Right lobe of liver (tissue), 6 donors: ENCODE measurements at places on chromosomes 11 and 22.
A peak's percentile ranks its signal among the peaks of the same experiment; 100 is the strongest.

- no peak for DNase-seq
These were observed 39.7 kb downstream of the DEUP1 start for GRCh38 chr11:93370260-93370659.

DNA sequence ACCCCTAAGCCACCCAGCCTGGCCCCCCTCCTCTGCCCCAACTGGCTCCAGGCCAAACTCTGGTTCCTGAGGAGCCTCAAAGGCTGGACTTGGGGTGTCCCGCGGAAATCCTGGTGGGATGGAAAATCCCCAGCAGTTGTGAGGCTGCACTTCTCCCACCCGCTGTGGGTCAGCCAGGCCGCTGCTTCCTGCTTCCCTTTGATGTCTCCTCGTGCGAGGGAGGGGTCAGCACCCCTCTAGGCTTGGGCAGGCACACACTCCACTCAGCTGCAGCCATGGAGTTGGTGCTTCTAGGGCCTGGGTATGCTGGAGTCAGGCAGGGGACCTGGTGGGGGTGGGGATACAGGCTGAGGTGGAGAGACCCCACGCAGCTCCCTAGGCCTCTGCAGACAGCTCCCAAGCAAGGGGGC is 12.0 kb downstream of the KCNQ1OT1 start:
- DNase-seq = peak; percentile 58

DNA sequence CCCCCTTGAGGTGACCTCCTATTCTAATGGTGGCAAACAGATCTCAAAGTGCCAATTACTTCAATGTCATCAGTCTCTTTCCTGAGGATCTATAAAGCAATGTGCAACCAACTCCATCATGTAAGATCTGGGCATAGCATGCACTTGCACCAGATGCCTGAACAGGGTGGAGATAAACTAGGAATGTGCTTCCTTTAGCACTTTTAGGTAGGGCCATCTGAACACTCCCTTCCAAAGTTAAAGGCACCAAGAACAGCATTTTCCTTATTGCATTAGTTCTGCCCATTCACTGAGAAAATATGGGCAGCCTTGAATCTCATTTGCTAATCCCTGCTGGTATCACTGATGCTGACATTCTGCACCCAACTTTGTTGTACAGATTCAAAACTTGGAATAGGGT is 112.0 kb downstream of the SGSM3 start:
- DNase-seq = no peak

DNA sequence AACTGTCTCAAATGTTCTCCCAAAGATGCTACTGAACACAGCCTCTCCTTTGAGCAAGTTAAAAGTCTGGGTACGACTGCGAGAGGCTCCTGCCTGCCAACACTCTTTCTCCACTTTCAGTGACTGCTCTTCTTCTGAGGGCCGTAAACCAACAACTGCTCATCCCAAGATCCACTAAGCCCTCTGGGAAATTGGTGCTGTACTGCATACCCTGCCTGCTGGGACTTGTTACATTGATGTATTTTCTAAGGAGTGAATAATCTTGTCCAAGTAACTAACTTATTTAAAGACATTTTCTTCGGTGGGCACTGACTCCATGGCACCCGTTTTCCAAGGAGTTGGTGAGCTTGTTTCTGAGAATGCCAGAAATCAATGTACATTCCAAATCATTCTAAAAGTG is 87.2 kb downstream of the ZNF280B start:
- DNase-seq = no peak

DNA sequence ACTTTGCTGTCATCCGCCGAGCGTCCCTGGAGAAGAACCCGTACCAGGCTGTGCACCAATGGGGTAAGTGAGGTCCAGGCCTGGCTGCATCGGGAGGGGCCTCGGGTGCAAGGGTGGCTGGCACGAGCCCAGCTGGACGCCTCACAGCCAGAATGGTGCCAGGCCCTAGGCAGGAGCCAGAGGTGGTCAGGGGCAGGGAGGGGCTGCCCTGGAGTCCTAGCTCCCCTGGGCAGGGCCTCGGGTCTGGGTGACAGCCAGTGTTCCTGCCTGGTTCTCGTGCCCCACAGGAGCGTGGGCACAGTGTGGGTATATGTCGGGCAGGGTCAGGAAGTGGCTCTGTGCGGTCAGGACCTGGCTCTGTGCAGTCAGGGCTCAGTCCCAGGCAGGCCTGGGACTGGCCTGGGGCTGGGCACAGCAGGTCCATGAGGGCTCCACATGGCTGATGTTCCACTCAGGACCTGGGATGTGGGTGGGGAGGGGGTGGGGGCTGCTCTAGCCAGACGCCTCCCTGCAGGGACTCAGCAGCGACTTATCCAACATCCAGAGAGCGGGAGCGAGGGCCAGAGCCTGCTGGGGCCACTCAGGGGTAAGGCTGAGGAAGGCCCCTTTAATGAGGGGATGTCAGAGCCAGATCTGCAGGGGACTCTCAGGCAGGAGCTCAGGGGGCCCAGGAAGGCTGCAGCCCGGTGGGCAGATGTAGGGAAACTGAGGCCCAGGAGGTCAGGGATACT is 1.2 kb downstream of the TSPAN32 start:
- peak; percentile 60 for DNase-seq

- no peak for DNase-seq
These were observed 72.1 kb upstream of the YWHAH start for GRCh38 chr22:31872209-31872608.

DNA sequence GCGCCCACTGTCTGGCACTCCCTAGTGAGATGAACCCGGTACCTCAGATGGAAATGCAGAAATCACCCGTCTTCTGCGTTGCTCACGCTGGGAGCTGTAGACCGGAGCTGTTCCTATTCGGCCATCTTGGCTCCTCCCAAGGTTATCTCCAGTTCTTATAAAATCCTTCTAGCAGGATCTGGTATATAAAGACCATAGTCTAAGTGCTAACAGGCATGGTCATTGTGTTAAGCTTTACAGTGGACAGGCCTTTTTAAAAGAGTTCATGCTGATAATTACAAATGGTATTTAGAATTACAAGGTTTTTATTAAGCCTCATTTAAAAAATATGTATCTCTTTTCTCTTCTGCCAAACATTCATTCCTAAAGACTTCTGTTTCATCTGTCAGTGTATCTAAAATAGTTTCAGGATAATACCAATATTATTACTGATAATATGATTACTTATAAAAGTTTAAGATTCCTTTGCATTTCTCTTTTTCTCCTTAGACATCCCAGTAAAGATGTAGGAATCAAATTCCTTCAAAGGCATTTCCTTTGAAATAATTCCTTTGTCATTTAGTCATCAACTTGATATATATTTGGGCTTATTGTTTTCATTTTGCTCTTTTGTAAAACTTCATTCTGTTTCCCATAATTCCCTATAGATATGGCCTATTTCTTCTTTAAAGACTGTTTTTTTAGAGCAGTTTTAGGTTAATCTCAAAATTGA is 20.7 kb downstream of the DDX10 start:
- no peak for DNase-seq

DNA sequence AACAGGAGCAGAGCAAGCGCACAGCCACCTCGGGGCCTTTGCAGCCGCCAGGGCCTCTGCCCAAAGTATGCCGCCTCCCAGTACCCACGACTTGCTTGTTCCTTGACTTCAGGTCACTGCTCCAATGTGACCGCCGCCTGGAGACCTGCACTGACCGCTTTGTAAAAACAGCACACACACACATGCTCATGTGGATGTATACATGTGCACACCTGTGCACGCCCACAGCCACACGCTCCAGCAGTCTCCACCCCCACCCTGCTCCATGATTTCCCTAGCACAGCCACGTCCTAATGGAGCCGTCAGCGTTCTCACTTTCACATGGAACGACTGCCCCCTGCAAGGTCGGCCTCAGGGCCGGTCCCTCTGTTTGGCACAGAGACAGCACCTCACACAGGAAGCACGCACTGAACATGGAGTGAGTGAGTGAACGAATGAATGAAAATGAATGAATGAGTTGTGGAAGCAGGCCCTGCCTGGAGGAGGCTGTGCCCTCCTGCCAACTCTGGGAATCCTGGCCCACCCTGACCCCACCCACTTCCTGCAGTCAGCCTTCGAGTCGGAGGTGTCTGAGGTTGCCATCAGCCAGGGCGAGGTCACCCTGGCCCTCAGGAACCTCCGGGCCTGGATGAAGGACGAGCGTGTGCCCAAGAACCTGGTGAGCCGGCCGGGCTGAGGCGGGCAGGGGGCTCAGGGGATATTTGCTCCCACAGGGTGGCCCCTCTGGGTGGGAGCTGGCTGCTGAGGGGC is 8.0 kb downstream of the ALDH3B1 start:
- DNase-seq = no peak

DNA sequence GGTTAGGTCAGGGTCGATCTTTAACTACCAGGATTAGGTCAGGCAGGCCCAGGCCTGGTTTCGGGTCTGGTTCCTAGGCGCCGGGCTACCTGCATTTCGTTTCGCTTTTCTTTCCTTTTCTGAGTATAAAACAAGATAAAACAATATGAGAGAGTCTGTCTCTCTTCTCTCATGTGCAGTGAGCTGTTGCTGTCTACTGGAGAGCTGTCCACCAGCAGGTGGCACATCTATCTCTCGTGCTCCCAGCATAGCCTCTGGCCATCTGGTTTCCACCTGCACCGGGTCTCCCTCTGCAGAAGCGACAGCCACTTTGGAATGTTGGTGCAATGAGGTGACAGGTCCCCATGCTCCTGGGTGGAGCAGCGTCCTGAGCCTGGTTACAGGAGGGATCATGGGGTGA is 27.6 kb downstream of the RIBC2 start:
- DNase-seq = peak; percentile 50

DNA sequence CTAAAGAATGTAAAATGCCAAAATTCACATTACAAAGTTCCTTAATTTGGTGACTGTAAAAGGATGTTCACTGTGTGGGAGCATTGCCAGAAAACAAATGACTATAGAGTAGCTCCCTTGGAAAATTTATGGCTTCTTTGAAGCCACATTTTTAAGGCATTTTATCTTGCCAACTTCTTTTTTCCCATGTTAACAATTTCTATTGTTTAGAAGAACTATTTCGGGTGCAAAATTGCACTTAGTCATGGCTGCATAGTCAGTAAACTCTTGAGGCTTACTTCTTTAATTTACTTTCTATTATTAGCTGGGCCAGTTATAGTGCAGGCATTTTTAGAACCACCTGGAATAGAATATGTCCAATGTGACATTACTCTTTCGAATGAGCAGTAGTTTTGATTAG is 515.3 kb downstream of the JRKL start:
- DNase-seq = no peak

GRCh38 chr11:79467761-79468160 is 26.9 kb upstream of the TENM4 start:
- no peak for DNase-seq

GRCh38 chr11:88508759-88509581 is 171.4 kb upstream of the CTSC start:
- peak; percentile 52 for DNase-seq

DNA sequence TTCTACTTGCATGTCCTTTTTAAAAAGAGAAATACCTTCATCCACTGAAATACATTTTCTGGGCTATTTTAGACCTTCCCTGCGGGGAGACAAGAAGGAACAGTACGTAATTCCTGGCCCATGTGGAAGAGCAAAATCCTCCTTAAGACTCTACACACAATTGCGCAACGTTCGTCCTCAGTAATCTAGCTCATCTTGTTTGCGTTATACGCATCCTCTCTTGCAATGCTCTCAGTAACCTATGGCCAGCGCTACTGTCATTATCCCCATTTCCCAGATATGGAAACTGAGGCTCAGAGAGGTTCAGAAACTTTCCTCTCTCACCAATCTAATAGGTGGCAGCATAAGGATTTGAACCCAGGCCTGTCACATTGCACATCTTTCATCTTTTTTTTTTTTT is 54.6 kb downstream of the RPUSD4 start:
- no peak for DNase-seq

DNA sequence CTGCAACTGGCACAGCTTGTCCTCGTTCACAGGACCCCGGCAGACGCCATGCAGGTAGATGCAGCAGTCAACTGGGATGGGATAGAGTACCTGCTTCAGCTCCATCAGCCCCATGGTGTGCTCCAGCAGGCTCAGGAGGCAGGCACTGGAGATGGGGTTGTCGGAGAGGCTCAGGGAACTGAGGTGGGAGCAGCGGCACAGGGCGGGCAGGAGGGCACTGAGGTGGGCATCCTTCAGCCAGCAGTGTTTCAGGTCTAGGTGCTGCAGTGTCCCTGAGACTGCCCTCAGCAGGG is 8.7 kb upstream of the TOP3B start:
- DNase-seq = no peak

GRCh38 chr22:27790376-27791158 is 11.0 kb downstream of the MN1 start:
- DNase-seq = no peak

- no peak for DNase-seq
These were observed 24.0 kb downstream of the SERHL2 start for GRCh38 chr22:42577623-42578240.

DNA sequence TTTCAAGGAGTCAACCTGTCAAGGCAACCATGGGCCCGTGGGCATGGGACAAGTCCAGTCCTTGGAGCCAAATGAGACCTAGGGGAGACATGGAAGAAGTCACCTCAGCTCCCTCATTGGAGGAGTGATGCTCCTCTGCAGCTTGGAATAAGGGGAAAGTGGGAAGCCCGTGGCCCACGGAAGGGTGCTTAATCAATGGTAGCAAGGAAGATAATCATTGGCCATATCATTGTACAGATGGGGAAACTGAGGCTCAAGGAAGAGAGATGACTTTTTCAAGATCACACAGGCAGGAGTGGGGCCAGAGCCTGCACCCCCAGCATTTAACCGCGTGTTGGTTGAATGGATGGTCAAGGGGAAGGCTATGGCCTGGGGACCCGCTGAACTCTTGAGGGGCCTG is 133.0 kb downstream of the OSBP2 start:
- DNase-seq = no peak

DNA sequence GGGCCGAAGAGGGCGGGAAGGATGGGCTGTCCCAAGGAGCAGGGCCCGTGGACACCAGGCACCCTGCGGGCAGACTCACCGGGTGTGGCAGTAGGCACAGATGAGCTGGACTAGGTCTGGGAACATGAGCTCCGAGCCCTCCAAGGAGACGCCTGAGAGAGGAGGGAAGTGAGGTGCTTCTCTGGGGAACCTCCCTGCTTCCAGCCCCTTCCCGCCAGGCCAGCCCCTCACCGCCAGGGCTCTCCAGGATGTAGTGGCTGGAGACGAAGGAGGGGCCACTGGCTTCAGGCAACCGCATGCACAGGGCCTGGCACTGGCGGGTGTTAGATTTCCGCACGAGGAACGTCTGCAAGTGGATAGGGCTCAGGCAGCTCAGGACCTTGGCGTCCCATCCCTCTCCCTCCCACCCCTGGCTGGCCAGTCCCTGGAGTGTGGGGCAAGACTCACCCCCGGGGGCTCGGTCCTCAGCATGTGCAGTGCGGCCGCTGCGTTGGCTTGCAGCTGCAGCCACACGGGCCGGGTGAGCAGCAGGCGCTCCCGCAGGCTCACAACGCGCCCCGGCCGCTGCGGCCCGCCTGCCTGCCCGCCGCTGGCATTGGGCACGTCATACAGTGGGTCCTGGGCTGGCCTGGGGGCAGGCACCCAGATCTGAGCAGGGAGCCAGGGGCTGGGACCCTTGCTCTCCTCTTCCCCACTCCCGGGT is 552 bp downstream of the RIN1 start:
- DNase-seq = no peak

DNA sequence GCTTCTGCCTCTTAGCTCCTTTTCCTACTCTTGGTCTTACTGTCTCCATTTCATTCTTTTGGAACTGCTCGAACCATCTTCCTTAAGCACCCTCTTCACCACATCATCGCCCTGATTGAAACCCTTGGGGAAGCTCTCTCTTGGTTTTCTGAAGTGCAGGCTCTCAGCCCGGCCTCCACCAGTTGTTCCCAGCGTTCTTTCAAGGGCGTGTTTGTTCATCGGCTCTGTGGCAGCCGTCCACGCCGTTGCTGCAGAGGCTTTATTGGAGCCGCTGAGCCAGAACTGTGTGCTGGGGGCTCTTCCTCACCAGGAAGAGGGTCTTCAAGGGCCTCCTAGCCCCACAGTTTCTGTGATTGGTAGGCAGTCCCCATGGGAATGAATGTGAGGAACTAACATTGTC is 214.1 kb downstream of the TBC1D22A start:
- no peak for DNase-seq
